ENCODE measurements at places on chromosomes 12 and 14. TPM values are rescaled to one million over a fixed set of nuclear protein-coding genes. Genes with fewer than 3 reads are reported as not detected.

The CCDC177 gene
- not detected for total RNA-seq

The HOXC9 gene
- 11.0 TPM for total RNA-seq

The SIX6 gene
- not detected for total RNA-seq

The SLC6A12 gene
- not detected for total RNA-seq

The USP44 gene
- not detected for total RNA-seq

The OS9 gene
- total RNA-seq, result 144 TPM

The IL23A gene
- 1.8 TPM for total RNA-seq

The KRT6C gene
- not detected for total RNA-seq

The GPR162 gene
- 5.3 TPM for total RNA-seq

The SRRM4 gene
- not detected for total RNA-seq

Data from A172 (cell line).